ENCODE measurements at places on chromosomes 12 and 14. TPM values are rescaled to one million over a fixed set of nuclear protein-coding genes. Genes with fewer than 3 reads are reported as not detected.
A peak's percentile ranks its signal among the peaks of the same experiment; 100 is the strongest.

The SLC35F4 gene
- total RNA-seq: not detected

The KIF21A gene
- 40.8 TPM for total RNA-seq

The OR4K15 gene
- total RNA-seq: not detected

The MANSC4 gene
- total RNA-seq: not detected

The CCNB1IP1 gene
- total RNA-seq: 34.4 TPM

DNA sequence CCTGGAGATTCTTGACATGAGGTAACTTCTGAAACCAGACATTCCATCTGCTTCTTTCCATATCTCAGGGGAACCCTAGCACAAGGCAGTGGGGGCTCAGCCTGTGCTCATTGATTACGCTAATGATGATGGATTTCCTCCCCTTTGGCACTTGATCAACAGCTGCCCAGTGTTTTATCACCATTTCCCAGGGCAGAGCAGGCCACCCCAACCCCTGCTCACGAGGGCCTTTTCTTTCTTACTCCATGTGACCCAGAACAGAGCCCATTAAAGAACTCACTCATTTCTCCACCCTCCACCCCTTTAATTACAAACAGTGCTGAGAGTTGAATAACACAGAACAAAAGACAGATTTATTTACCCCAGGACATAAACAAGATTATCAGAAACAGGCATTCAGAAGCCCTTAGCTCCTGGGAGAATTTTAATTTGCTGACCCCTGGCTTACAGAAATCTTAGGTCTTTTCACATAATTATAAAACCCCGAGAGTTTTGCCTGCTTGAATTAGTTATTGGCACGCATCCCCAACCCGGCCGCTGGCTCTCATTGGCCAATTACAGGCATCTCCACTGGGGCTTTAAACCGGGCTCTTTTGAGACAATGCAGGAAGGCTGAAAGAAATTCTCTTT lies 32.0 kb upstream of the CCDC60 start:
- DNase-seq: no peak

DNA sequence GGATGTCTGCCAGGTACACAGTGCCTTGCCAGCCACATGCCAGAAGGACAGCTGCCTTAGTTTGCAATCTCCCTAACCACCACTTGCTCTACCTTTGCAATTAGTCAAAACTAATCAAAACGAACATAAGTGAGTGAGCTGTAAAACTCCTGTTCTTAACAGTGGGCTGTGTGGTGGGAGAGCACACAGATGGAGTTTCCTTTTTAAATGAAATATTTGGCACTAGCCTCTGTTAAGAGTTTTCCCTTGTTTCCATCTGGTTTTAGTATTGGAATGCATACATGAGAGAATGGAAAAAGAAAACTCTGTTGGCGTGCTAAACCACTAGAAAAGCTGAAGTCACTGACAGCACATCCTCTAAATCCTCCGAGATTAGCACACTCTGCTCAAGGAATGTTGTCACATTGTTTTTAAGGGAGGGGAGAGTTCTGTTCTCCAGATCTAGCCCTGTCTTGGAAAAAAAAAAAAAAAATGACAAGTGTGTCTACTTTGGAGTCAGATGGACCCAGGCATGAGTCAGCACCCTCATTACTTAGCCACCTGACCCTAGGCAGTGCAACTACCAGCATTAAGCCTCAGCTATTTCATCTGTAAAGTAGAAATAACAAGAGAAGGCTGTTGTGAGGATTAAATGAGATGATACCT lies 83.9 kb downstream of the STXBP6 start:
- DNase-seq: no peak

DNA sequence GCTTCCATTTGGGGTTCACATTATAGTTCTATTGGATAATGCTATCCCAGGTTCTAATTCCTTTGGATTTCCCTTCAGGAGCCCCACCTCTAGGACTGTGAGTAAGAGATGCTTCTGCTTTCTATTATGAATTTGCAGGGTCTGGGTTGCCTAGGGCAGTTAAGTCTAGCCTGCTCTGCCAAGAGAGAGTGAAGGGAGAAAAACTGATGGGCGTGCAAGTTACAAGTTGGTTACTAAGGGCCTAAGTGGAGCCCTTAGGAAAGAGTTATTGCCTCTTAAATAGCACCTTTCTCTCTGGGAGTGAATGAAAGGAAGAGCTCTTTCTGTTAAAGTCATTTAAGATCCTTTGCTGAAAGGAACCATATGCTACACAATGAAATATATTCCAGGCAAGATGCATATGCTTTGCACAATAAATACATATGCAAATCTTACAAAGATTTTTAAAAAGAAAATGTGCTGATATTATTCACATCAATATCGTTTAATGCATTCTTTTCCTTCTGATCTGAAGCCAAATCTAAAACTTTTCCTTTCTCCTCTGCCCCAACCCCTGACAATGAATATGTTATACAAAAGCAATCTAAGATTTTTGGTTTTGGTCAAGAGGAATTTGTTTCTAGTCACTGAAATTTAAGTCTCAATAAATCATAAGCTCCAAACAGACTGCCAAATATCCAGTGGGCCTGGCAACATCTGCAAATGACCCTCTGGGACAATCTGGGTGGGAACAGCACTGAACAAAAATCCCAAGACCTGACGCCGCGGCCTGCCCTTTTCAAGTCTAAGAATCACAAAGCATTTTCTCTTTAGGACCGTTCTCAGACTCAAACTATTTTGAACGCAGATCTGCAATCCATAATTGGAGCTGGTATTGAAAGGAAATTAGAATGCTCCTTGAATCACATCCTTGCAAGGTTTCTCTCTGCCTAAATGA lies 586.7 kb downstream of the ETNK1 start:
- no peak for DNase-seq

DNA sequence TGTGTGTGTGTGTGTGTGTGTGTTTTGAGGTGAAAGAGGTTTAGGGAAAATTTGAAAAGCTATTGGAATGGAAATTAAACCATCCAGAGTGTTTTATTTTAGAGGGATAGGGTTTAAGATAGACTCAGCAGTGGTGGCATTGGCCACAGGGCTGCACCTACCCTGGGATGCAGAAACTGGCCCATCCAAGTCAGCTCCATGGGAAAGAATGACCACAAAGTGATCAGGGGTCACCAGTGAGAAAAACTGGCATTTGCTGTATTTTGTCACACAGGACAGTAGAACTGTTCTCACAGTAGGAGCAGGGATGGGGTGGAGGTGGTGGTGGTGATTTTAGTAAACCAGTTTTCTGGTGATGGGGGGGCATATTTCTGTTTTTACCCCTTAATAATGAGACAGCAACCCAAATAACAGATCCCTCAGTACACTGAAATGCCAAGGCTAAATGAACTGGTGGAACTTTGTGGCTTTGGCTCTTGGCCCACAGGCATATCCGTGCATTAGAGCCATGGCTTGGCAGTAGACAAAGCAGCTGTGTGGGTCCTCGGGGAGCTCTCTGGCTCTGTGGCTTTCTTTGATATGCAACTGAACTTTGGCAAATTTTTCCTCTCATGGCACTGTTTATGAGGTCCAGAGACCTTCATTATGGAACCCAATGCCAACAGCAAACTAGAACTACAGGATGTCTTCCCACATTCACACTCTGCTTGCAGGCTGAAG lies 348.3 kb downstream of the ZFP36L1 start:
- DNase-seq: no peak

- peak; percentile 66 for DNase-seq
These were observed 20.4 kb downstream of the FOS start for GRCh38 chr14:75299059-75299458.

DNA sequence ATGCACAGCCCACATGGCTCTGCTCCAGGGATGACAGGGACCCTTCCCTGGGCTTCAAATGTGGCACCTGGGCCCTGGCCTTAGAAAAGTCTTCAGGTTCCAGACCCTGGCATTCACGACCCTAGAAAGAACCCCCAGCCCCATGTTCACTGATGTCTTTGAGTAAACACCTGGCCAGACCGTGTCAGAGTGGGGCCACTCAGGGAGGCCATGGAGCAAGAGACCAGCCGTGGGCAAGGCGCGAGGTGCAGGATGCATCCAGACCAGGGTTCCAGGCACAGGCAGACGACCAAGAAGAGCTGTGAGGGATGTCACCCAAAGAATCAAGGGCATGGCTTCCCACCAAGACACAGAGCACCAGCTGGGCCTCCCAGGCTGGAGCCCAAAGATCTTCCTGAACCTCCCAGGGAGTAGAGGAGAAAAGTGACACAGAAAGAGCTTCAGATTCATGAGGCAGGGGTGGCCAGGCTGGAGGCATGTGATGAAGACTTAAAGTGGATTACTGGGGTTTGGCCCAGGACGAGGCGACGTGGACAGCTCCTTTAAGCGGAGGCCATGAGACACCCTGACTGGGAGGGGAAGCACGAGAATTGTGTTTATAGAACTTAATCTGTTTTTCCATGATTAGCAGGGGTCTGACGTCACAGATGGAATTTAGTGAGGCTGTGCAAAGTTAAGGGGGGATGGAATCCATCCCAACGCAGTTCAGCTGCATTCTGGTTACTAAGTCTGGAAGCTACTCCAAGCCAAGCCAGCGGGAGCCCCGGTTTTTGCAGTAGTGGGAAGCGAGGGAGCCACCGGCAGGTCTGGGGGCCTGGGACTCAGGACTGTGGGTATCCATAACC lies 61.6 kb downstream of the ARL6IP4 start:
- no peak for DNase-seq

GRCh38 chr12:93568091-93568490 lies 4.4 kb upstream of the SOCS2 start:
- no peak for DNase-seq

DNA sequence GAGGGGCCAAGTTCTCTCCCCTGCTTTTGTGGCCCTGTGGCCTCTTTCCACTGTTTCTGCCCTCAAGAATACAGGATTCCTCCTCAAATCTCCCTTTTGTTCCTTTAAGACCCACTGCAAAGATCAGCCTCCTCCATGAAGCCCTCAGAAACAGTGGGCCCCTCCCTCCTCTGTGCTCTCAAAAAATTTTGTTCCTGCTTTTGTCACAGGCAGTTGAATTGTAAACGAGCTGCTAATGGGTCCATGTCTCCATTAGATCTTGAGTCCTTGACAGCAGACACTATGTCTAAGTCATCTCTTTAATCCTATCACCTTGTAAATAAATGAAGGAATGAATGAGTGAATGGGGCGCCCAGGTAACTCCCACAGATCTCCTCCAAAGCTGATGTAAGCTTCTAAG lies 175.2 kb downstream of the ESRRB start:
- no peak for DNase-seq

DNA sequence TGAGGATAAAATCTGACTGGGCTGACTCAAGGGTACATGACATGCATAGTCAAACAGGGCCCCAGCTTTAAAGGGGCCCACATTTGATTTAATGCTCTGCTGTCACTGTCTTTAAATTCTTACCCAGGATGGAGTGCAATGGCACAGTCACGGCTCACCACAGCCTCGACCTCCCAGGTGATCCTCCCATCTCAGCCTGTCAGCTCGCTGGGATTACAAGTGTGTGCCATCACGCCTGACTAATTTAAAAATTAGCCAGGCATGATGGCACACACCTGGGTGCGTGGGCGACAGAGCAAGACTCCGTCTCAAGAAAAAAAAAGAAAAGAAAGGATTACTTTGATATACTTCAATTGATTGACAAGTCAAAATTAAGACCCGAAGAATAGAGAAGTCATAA lies 9.2 kb upstream of the PLBD1 start:
- no peak for DNase-seq

All from omental fat pad (tissue), 4 donors.